NCI-H187 (cell line): ENCODE measurements at places on chromosomes 12 and 14.

- no peak for DNase-seq
These were observed 26.3 kb upstream of the CD69 start for GRCh38 chr12:9786726-9787717.

DNA sequence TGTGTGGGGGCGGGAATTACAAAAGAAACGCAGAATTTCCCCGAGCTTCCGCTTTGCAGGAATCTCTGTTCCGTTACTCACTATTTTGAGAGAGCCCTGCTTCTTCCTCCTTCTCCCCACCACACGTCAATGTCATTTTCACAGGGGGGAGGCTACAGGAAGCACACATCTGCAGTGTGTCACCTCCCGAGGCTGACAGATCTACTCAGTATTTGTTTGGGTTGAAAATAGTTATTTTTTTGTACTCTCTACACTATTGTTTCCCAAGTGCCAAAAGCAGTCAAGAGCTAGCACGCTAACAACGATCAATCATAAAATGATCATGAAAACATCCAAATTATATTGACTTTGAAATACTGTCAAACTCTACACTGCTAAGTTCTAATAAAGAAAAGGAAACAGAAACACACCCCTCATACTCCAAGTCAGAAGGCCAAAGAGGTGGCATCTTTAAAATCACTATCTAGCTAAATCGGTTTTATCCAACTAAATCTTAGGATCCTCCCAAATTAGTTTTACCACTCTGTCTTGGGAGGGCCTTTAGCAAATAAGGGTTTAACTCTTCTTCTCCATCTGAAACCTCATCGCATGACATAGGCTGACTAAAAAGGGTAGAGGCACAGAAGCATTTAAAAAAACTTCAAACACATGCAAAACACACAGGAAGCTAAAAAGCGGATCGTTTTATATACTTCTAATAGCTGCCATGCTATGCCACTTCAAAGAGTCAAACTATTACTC lies 51.8 kb downstream of the FOXN3 start:
- no peak for DNase-seq

- no peak for DNase-seq
These were observed 513.4 kb upstream of the FLRT2 start for GRCh38 chr14:85016496-85016895.

DNA sequence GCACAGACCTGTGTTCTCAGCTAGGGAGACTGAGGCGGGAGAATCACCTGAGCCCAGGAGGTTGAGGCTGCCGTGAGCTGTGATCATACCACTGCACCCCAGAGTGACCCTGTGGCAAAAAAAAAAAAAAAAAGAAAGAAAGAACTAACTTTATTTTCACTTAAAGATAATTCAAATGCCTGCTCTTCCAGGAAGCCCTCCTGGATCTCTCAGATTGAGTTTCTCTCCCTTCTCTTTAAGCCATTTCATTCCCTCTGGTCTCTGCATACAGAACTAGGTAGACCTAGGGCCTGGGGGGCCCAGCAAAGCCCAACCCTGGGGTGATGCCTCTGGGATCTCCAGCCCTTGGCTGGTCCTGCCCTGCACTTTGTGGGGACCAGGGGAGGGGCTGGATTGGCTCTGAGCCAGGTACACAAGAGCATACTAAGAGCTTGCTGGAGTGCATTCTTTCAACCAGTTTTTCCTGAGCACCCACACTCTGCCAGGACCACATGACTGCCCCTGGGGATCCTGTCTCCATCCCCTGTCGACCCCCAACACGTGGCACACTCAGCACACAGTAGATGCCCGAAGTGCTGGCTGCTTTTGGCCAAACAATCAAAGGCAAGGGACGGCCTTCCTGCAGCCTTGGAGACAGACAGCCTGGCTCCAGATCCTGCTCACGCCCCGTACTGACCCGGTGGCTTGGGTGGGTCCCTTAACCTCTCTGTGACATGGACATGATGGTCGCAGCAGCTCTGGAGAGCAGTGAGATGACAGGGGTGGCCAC lies 52.7 kb downstream of the CYP46A1 start:
- no peak for DNase-seq

DNA sequence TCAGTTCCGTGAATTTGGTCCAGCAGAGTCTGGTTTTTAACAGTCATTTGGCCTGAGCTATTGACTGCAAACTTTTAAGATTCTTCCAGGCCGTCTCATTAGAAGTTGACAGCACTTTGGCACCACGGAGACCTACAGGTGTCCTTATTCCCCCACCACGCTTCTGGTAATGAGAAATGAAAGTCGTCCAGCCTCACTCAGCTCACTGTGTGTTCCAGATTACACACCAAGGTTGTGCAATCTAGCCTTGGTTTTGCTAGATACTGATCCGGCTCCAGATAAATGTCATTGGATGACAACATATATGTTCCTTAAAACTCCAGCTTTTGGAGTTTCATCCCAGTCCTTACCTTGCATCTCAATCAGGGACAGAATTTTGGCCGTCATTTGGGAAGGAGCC lies 210.4 kb downstream of the CHST11 start:
- DNase-seq: no peak

DNA sequence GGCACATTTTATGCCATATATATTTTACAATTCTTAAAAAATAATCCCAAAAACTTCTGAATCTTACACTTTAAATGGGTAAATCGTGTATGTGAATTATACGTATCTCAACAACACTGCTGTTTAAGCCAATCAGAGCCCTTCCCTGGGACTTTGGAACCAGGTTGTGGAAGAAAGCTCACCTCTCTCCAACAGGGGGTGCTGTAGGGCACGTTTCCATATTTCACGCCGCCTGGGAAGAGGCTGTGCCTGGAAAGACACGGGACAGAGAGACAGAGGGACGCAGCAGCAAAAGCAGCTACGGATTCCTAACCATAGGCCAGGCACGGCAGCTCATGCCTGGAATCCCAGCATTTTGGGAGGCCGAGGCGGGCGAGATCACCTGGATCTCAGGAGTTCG lies 29.4 kb upstream of the FBRSL1 start:
- no peak for DNase-seq

DNA sequence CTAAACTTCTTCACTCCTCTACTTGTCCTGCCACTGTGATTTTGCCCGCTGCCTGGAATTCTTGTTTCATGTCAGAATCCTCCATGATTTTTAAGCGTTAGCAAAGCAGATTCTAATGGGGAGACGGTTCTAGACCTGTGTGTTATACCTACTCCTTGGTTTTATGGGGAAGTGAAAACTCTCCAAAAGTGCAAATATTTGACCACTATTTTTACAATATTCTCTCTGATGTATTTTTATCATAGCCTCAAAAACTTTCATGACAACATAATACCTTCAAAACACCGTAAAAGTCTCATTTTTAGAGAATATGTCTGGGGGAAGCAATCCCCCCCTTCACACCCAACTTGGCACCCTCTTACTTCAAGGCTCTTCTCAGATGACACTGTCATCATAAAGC lies 12.9 kb upstream of the KRAS start:
- no peak for DNase-seq

DNA sequence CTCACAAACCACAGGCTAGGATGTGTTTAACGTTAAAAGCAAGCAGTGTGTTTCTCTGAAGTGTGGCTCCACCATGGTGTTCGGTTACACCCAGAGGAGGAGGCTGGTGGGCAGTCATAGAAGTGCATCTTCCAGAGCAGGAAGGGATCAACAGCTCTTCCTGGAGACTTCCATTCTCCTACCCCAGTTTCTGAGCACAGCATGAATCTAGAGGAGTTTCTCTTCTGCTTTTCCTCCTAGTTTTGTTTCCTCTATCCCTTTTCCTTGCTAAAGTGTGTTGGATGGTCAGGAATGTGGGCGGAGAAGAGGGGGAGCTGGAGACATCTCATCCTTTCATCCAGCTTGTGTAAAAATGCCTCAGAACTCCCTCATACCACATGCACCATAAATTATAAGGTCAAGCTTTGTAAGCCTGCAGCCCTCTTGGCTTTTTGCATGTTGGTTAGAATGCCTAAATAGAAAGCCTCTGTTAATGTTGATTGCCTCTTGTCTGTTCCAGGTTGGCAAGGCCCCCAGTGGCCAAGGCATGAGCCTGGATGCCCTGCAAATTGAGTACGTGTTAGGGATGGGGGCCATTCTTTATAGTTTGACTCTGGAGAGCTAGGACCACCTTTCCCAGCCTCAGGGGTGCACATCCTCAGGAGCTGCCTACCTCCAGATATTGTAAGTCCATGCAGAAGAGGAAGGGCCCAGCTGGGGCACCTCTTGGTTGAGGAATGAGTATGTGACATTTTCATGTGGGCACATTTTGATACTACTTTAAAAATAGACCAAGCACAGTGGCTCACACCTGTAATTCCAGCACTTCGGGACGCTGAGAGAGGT lies 4.0 kb upstream of the CKAP4 start:
- DNase-seq: no peak

- DNase-seq: no peak
These were observed 25.8 kb upstream of the TMCC3 start for GRCh38 chr12:94676031-94676641.

DNA sequence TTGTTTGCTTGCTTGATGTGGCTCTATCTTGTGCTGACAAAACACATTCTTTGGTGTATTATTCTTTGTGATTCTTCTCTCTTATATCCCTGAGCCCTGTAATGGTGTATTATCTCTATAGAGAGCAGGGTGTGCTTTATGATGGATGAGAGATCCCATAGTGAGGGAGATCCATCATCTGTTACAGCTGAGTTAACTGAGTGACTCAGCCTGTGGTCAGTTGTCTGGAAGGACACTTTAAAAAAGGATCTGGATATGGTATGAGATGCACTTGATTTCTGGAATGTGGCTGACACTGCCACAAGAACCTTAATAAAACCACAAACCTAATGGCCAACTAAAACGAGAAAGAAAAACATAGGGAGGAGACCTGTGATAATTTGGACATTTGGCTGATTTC lies 461.4 kb upstream of the SYT1 start:
- no peak for DNase-seq
